Testis (tissue), 5 donors: ENCODE measurements at places on chromosomes 7 and 10.
A peak's percentile ranks its signal among the peaks of the same experiment; 100 is the strongest.

DNA sequence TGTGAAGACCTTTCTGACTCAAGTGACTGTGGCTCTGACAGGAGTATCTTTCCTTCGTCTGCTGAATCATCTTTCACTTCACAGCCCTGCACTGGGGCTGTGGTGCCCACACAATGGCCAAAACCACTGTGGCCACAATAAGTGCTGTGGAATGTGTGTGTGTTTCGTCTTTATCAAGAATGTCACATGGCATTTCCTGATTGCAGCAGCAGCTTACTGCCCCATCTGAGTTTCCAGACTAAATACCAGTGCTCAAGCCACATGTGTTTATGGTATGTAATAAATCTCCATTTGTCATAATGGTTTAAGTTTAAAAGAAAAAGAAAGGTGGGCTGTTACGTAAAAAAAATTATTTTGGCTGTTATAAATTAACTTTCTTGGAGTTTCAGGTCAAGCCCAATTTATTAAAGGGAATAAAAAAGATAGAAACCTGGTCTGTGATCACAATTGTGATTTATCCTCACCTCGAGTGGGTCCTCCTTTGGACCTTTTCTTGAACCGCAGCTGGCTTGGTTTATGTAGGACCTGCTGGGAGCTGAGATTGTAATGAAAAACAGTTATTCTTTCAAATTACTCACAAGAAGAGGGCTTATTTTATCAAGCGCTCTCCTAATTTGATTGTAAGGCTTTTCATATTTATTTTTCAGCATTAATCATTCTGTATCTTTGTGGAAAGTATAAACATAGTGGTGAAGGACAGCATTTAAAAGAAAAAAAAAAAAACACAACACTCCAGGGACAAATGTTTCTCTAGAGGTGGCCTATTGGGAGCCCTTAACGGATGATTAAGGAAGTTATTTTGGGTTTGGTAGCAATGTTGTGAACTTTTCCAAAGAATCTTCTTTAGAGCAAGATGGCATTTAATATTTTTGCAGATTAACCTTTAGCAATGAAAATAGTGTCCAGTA is 116.2 kb downstream of the LRMDA start:
- no peak for DNase-seq

- no peak for DNase-seq
Observed at GRCh38 chr7:32591938-32592337, 96.6 kb downstream of the AVL9 start.

- DNase-seq, result peak; percentile 53
Observed at GRCh38 chr10:63267414-63268148, 134.5 kb downstream of the NRBF2 start.

DNA sequence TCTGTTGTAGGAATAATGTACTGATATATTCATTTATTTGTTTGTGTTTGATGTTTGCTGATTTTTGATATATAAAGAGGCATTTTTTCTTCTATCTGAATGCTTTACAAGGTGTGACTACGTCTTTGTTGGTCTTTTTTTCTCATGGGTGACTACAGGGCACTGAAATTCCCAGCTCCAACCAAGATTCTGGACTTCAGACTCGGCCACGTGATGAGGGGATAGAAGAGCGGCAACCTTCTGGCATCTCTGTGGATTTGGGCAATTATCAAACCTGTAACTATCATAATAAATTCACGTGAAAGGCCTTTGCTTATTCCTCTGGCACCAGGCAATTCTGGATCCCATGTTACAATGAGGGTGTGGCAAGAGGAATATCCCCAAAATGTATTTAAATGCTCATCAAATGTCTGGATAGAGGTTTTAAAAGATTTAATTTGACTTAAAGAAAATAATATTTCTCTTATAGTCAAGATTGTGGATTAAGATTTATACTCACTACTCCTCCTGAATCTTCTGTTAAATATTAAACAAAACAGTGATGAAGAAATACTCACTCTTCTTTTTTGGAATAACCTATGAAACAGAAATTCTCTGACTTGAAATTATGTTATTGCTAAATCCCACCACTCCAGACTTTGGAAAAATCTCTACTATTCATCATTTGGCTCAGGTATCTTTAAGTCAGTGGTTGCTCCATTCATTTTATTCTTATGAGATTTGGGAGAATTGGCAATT is 276.3 kb downstream of the GPR37 start:
- DNase-seq, result no peak

GRCh38 chr7:50226669-50227068 is 77.8 kb upstream of the IKZF1 start:
- no peak for DNase-seq

GRCh38 chr7:133853706-133854276 is 273.3 kb upstream of the LRGUK start:
- peak; percentile 28 for DNase-seq

GRCh38 chr7:110448918-110449317 is 642.0 kb upstream of the LRRN3 start:
- DNase-seq, result no peak

GRCh38 chr10:70198696-70199466 is 28.6 kb upstream of the SAR1A start:
- no peak for DNase-seq

DNA sequence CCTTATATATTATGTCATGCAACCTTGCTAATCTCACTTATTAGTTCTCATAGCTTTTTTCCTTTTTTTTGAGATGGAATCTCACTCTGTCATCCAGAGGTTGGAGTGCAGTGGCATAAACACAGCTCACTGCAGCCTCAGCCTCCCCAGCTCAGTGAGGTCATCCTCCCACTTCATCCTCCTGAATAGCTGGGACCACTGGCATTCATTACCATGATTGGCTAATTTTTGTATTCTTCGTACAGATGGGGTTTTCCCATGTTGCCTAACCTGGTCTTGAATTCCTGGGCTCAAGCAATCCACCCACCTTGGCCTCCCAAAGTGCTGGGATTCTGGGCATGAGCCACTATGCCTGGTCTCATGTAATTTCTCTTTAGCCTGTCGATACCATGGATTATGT is 89.1 kb upstream of the TRIM24 start:
- DNase-seq, result no peak

- peak; percentile 25 for DNase-seq
Observed at GRCh38 chr7:55534262-55534915, 37.9 kb downstream of the VOPP1 start.

GRCh38 chr7:27031289-27032172 is 64.3 kb downstream of the HOXA1 start:
- DNase-seq, result no peak

DNA sequence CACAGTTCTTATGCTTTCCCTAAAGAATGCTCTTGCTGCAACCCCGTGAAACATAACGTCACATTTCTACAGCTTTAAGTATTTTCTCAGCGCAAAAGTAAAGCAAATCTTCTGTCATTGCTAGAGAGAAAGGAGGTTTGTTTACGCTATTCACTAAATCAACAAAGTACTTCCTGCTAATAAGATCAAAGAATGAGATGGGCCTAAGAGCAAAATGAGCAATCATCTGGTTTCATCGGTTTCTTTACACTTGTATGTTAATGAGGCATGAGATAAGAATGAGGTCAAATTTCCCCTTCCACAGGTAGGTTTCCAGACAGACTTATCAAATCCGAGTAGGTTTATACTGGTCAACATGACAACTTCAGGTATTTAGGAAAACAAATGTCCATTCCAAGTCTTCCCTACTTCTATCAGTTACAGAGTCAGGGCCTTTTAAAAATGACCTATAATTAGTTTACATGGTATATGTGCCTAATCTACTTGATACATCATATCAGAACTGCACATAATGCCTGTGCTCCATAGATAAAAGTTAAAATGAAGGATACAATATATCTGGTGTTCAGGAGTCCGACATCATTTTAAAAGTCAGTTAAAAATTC is 8.4 kb downstream of the USP6NL start:
- no peak for DNase-seq

- no peak for DNase-seq
Observed at GRCh38 chr10:70748305-70748704, 36.9 kb downstream of the TBATA start.

- no peak for DNase-seq
Observed at GRCh38 chr7:131111081-131111576, 216.5 kb upstream of the MKLN1 start.

GRCh38 chr7:124205526-124205925 is 172.7 kb upstream of the TMEM229A start:
- DNase-seq, result no peak

DNA sequence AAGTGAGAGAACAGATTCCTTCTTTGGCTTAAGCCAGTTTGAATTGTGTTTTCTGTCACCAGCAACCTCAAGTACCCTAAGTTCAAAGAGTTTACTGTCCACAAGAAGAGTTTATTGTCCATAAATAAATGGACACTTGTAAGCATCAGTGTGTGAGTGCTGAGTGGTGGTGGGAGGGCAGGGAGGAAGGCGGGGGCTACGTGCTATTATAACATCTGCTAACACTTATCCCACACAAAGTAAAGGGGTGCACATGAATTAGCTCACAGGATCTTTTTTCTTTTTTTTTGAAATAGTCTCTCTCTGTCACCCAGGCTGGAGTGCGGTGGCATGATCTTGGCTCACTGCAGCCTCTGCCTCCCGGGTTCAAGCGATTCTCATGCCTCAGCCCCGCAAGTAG is 87.2 kb downstream of the MICALL2 start:
- no peak for DNase-seq

- DNase-seq, result no peak
Observed at GRCh38 chr7:113374955-113375354, 256.6 kb upstream of the SMIM30 start.

GRCh38 chr10:78850644-78851435 is 217.9 kb upstream of the ZMIZ1 start:
- no peak for DNase-seq

DNA sequence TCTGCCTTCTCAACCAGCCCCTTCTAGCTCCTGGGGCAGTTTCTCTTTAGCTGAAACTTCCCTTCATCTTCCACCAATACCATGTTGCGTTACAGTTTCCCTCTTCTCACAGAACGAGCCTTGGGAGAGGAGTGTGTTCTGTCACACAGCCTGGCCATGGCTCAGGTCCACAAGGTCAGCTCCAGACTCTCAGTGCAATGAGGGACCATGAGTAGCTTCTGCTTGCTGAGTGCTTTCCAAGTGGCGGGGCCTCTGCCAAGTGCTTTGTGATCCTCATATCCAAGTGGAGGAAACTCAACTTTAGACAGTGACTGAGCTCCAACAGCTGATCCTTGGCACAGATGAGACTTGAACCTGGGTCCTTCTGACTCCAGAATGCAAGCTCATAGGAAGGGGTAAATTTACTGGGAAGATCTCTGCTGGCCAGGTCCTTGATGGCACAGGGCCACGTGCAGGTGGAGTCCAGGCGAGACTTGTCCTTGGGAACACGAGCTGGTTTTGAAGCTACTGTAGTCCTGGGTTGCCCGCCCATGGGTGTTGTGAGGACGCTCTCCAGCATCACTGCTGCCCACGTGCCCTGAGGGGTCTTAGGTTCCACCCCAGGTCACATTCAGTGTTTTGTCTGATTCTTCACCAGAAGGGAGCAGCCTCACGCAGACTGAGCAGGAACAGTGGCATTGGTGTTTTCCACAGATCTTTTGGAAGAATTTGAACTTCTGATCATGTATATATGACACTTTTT is 238.0 kb downstream of the EBF3 start:
- DNase-seq, result no peak

DNA sequence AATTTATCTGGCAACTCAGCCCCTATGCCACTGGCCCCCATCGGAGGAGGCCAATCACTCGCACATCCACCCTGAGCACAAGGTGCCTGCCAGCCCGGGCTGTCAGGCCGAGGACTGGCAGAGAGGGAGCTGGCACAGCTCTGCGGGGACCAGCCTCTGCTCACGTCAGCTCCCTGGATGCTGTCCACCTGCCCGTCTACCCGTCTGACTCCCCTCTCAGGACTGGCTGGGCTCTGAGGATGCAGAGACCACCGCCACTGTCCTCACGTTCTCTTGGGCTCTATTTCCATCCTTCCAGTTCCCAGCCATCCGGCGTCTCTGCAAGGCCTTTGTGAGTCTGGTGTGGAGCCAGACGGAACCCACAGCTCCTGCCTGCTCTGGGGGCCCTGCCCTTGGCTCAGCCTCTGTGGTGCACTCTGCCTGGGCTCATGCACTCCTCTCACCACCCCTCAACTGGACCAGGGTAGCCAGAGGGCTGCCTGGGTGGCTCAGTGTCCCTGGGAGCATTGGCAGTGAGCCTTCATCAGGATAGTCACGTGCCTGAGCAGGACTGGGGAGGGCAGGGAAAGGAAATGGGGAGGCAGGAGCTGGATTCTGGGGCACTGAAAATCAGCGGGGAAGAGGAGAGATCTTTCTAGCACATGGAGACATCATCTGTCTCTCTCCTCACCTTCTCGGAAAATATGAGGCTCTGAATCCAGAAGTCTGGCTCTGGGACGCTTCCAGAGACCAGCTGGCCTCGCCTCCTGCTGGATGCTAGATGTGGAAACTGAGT is 38.0 kb upstream of the PCBD1 start:
- no peak for DNase-seq

GRCh38 chr10:15316871-15317464 is 54.1 kb downstream of the FAM171A1 start:
- DNase-seq, result no peak

DNA sequence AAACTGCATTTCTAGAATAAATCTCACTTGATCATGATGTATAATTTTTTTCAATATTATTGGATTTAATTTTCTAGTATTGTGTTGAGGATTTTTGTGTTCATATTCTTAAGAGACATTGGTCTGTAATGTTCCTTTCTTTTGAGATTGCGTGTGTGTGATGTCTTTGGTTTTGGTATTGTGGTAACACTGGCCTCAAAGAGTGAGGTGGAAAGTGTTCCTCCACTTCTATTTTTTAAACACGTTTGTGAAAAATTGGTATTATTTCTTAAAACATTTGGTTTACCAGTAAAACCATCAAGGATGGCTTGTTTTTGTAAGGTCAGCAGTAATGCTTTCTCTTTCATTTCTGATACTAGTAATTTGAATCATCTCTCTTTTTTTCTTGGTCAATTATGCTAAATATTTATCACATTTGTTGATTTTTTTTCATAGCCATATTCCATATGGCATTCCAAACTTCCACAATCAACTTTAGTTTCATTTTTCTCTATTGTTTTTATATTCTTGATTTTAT is 290.2 kb upstream of the CDC14C start:
- no peak for DNase-seq

- DNase-seq, result no peak
Observed at GRCh38 chr7:25313526-25313925, 85.2 kb upstream of the NPVF start.

- DNase-seq, result no peak
Observed at GRCh38 chr10:131829156-131829930, 71.5 kb upstream of the PPP2R2D start.

GRCh38 chr7:102089175-102090098 is 197.2 kb upstream of the SH2B2 start:
- no peak for DNase-seq

DNA sequence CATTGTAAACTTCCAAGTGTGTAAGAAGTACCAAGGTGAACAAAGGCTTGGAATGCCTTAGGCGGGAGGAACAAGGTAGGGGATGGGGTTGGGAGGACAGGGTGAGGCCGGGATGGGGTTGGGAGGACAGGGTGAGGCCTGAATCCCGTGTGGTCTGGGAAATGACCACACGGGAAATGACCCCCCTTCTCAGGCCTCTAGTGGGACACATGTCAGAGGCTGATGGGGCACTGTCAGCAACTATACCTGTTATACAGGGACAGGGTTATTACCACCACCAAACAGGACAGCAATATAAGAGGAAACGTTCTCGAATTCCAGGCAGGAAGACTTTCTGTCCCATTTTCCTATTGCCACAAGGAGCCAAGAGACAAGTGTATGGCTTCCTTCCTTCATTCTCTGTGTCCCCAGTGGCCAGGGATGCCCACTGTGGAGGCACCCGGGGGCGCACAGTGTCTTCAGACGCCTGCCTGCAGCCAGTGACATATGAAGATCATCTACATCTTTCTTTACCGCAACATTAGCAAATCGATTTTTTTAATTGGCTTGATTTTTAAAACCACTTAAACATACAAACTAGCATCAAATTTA is 1.3 kb downstream of the MKI67 start:
- DNase-seq, result no peak
